Peyer's patch (tissue), 4 donors: ENCODE measurements at places on chromosomes 4 and X.
A peak's percentile ranks its signal among the peaks of the same experiment; 100 is the strongest.

DNA sequence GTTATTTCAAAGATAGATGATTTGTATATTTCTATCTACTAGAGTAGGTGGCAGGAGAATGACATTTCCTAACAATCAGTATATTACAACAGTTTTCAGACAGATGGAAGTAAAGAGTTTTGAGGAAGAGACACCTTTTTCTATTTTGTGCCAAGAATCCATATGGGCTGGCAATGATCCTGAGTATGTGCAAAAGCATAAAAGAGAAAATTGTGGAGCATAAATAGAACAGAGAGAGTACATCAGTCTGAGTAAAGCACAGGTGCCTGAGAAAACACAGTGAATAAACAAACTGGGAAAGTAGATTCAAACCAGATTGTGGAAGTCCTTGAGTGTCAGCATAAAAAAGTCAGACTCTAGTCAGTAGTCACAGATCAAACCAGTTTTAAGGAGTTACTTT lies 96.8 kb upstream of the WDR44 start:
- no peak for DNase-seq

GRCh38 chrX:123959281-123960063 lies 2.0 kb upstream of the STAG2 start:
- peak; percentile 60 for DNase-seq

DNA sequence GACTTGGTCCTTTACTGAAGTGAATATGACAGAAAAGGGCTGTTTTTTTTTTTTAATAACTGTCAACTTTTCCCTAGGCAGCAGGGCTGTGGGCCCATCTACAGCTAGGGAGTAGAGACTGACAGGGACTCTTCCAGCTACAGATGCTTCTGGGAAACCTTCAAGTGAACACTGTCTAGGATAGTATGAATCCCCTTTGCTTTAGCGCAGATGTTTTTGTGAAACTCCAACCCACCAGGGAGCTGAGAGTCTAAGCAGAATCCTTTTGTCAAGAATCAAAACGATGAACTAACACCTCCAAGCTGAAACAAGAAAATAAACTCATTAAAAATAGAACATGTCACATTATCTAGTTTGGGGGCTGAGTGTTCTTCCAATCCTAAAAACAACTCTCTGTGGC lies 219.7 kb upstream of the FGF13 start:
- no peak for DNase-seq

- no peak for DNase-seq
These were observed 5.7 kb upstream of the SORCS2 start for GRCh38 chr4:7186516-7187167.

DNA sequence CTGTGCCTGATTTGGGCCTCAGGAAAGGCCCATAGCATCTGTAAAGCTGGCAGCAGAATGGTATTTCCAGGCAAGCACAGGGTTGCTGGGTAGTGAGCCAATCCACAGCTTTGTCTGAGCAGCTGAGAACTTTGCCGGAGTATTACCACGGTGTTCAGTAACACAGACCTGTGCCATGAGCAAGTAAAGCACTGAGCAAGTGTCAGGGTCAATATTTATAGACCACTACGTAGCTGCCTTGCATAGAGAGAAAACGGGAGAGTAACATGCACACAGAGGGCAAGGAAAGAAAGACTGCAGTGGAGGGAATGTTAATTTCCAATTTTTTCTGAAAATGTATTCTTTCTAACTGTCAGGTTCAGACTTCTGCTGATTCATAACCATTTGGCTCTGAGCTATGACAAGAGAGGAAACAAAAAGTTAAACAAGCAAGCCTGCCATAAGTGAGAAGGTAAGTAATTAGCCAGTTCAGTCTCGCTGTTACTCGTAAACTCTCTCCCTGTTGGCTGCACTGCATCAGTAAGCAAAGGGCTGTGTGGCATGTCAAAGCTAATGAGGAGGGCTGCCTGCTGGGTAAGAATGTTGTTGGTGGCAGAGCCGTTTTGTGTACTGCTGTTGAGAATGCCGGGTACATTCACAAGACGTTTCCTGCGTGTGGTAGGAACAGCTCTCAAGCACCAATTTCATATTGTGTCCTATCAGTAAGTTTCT lies 238.1 kb downstream of the BMPR1B start:
- DNase-seq = no peak

GRCh38 chrX:135951291-135951690 lies 22.5 kb downstream of the MMGT1 start:
- DNase-seq = no peak
